ENCODE measurements at places on chromosomes 4 and X.
A peak's percentile ranks its signal among the peaks of the same experiment; 100 is the strongest.

- DNase-seq = no peak
Observed at GRCh38 chr4:155673453-155673979, 6.9 kb downstream of the GUCY1A1 start.

- DNase-seq = no peak
Observed at GRCh38 chr4:83831588-83831987, 295.7 kb downstream of the GPAT3 start.

DNA sequence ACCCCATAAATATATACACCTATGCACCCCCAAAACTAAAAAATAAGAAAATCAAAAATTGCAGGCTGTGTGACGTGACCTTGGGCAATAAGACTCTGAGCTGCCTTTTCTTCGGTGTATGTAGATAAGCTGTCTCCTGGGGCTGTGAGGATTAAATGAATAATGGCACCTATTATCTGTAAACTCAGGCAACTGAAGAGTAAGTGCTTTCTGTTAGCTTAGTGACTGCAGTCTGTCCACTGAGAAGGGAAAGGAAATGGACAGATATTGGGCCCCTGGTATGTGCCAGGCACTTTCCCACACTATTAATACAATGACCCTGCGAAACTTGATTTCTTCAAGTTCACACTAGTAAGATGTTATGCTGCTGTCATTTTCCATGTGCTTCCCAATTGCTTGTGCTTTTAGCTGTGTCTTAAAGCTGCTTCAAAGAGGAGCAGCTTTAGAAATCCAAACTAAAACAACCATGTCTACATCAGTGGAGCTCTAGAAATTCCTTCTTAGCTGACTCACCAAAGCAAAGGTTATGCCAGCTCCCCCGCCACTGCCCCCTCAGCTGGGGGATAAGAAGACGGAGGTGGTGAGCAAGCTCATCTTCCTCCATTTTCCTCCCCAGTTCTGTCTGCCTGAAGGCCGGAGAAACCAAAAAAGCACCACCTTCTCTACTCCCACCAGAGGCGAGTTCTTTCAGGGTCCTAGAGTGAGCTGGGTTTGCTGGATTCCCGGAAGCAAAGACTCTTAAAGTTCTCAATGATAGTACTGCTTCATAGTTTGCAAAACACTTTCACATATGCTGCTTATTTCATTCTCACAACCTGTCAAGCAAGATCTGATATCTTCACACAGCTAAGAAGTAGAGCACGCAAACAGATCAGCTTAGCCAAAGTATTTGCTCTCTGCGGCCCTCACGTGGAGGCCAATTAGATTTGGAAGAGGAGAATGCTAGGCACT is 8.8 kb upstream of the DGAT2L6 start:
- peak; percentile 52 for DNase-seq

GRCh38 chrX:104665691-104666090 is 99.7 kb downstream of the IL1RAPL2 start:
- DNase-seq = no peak

GRCh38 chrX:131782646-131783045 is 238.8 kb downstream of the OR13H1 start:
- DNase-seq = no peak

- peak; percentile 58 for DNase-seq
Observed at GRCh38 chr4:122152711-122153226, 638 bp downstream of the BLTP1 start.

- no peak for DNase-seq
Observed at GRCh38 chr4:63063760-63064159, 1345.5 kb downstream of the TECRL start.

DNA sequence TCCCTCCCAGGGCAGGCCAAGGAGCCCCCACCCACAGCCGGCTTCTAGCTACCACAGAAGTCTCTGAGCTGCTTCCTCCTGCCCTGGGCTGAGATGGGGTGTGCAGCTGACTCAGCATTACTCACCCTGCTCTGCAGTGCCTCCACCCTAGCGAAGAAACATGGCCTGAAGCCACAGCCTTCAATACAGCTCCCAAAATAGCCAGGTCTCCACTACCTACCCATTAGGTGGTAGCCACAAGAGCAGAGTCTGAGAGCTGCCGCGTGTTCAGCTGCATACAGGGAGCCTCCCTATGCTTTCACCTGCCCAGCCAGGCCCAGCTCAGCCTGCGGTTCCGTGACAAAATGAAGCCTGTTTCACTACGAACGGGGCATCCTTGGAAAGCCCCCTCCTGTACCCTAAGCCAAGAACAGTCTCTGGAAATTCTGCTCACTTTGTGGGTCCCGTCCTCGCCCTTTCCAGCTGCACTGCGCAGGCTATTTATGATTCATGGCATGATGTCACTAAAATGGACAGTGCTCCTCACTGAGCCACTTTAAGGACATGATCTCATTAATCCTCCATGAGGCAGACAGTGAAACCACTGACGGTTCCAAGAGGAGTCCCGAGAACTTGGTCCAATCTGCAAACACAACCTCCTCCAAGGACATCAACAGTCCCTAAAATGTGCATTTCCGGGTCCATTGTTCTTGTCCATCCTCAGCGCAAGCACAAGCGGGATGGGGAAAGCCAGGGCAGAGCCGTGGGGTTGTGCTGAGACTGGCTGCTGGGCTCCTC is 20.2 kb downstream of the WDR1 start:
- DNase-seq = no peak

GRCh38 chr4:176014583-176015108 is 51.0 kb upstream of the WDR17 start:
- no peak for DNase-seq

- DNase-seq = no peak
Observed at GRCh38 chrX:141632124-141632523, 42.6 kb downstream of the SPANXA2 start.

Data from thyroid gland (tissue), 4 donors.